ENCODE measurements at places on chromosomes 3 and 15. TPM values are rescaled to one million over a fixed set of nuclear protein-coding genes. Genes with fewer than 3 reads are reported as not detected.
A peak's percentile ranks its signal among the peaks of the same experiment; 100 is the strongest.

DNA sequence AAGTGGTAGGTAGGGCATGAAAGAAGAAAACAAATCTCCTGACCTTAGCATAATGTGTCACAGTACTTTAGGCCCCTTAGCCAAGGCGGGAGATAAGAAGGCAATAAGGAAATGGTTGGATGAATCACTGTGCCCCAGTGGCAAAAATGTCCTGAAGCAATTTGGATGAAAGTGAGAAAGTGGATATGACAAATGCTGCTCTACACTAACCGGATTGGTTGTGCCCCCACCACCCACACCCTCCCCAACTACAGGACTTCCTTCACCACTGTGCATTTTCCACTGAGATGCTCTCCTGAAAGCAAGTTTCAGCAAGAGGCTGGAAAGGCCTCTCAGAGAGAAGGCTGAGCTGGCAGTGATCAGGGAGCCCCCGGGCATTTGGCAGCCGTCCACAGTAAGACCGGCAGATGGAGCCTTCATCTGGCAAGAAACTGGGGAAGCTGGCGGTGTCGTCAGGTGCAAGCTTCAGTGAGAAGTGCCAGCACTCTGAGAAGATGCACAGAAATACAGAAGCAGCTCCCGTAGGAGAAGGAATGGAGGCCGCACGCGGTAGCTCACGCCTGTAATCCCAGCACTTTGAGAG is 63.8 kb downstream of the ATP1B3 start:
- peak; percentile 53 for DNase-seq

- no peak for DNase-seq
These were observed 25.2 kb downstream of the LRRK1 start for GRCh38 chr15:100944244-100944895.

ZNF385D gene
- not detected for total RNA-seq

FEZF2 gene
- not detected for total RNA-seq

GRCh38 chr3:197003461-197004385 is 25.9 kb downstream of the MELTF start:
- peak; percentile 41 for DNase-seq

IL17RE gene
- total RNA-seq, result 0.24 TPM

GXYLT2 gene
- total RNA-seq, result not detected

DNA sequence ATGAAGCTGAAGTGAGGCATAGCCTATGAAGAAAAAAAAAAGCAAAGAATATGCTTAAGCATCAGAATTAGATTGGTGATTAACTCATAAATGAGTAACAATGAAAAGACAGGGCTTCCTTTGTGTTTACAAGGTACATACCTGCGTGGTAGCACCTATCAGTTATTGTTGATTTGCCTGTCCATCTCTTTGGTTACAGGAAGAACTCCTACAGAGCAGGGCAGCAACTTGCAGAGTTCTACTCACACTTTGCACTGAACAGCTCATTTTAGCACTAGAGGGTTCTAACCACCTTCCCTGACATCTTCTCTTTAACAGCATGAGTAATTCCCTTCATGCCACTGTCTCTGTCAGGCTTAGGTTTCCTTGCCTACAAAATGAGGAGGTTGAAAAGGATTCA is 166.0 kb downstream of the DPH6 start:
- DNase-seq, result no peak

DNA sequence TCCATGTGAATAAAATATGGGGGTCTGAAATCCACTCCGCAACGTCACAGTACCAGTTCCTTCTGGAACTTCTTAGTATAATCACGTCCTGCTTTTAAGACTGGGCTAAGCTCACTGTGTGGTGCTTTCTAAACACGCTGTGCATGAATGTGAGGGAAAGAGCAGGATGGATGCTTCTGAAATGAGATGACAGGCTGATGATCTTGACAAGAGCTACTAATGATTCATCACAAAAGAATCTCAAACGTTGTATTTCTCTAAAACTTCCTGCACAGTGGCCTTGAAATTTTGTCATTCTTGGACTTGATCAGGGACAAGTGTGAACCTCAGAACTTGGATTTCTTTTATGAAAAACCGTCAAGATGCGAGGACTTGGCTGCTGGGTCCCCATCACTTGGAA is 221.4 kb downstream of the CADPS start:
- DNase-seq, result no peak

OR5H2 gene
- total RNA-seq, result not detected

DNA sequence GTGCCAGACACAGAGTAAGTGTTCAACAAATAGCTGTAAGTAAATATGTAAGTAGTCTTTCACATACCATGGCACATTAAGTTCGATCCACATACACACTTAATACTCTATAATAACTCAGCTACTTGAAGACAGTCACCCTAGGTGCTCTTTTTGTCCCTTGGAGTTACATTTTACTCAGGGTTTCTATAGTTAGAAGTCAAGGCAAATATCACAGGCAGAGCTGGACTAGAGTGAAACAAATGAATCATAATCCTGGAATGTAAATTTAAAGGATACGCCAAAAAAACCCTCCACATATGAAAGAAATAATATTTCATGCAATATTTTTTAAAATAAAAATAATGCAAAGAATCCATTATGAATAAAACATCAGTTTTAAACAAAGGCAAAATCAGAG is 461.8 kb downstream of the MAGI1 start:
- DNase-seq, result no peak

- DNase-seq, result no peak
These were observed 524.5 kb upstream of the TGFBR2 start for GRCh38 chr3:30081904-30082303.

CLDN16 gene
- total RNA-seq, result not detected

ALDH1A2 gene
- not detected for total RNA-seq

DNA sequence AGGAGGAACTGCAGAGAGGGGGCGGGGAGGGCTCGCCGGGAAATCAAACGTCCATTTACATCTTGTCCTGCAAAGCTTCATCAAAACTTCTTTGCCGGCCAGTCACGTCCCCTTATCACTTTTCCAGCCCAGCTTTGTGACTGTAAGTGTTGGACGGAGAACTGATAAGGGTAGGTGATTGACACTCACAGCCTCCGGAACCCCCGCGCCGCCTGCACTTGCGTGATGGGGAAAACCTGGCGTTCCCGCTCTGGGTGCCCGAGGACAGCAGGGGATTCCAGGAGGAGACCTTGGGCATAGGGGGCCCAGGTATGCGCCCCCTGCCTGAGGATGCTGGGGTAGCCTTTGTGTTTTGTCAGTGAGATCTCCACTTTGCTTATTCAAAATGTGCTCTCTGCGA is 72.8 kb upstream of the ANKRD34C start:
- DNase-seq, result no peak

DNA sequence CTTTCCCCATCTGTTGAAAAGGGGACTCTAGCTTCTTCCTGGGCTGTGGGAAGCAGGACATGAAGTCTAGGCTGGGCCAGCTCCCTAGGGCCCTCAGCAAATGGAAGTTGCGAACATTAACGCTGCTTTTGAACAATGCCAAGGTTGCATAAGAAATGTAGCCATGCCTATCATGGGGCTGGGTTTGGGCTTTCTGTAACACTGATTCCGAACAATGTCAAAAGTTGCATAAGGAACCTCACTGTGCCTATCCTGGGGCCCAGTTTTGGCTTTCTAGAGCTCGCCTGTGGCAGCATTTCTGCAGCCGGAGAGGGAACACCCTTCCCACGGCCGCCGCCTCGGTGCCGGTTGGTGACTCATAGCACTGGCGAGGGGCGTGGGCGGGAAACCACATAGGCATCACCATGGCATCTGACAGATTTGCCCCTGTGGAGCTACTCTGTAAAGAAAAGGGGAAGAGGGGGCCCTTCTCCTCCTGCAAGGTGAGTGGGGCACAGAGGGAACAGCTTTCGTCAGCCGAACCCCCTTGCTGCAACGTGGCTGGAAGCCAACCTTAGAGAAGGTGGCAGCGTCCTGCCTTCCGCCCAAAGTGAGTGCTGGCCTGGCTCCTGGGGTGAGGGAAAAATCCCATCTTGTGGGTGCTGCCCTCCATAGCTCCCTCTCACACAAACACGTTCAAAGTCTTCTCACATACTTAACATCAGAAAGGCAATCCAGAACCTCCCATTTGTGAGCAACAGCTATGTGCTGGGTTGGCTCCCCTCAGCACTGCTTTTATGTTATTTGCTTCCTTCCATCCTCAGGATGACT is 46.6 kb upstream of the ATP2B2 start:
- peak; percentile 82 for DNase-seq

DNA sequence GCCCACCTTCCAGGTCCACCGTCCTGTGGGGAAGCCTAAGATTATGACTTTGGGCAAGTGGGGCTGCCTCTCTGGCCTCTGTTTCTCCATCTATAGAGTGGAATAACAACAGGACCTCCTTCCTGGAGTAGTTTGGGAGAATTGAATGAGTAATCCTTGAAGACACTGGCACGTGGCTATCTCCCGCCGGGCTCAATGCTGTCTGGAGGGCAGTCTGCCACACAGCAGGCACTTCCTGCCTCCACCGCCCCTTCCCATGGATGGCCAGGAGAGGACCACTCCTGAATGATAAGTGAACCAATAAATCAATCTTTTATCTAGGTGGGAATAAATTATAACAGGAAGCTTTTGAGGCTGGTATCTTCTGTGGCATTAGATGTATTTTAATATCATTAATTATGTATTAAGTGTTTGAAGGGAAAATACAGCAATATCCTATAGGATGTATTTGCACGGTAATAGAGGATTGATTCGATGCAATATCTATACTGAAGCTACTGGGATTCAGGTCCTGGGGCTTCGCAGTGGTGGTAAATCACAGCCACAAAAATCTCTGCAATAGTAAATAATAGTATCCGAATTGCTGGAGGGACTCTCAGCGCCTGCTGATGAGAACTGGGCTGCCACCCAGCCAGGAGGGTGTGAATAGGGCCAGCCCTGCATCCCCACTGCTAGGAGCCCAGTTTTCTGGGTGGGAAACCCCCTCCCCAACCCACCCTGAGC is 15.9 kb downstream of the MEGF11 start:
- DNase-seq, result no peak

GRCh38 chr3:14216257-14217048 is 37.8 kb downstream of the LSM3 start:
- peak; percentile 25 for DNase-seq

DNA sequence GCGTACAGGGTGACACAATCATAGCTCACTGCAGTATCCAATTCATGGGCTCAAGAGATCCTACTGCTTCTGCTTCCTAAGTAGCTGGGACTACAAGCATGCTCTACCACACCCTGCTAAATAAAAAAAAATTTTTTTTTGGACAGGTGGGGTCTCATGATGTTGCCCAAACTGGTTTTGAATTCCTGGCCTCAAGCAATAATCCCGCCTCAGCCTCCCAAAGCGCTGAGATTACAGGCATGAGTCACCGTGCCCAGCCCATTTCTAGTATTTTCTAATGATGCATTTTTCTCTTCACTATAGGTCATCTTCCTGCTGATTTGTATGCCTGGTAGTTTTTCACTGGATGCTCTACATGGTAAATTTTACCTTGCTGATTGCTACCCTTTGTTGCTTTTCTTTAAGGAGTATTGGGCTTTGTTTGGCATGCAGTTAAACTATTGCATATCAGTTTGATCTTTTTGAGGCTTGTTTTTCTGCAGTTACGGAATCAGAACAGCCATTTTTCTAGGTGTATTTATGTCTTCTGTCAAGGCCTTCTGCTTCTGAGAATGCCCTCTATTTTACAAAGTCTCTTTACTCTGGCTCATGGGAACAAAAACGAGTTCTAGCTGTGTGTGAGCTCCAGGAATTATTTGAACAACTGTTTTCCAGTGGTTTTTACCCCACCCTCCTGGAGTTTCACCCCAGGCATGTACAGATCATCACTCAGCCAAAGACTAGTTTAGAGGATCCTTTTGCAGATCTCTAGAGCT is 14.2 kb upstream of the NPTN start:
- no peak for DNase-seq

SLC7A14 gene
- not detected for total RNA-seq

DNA sequence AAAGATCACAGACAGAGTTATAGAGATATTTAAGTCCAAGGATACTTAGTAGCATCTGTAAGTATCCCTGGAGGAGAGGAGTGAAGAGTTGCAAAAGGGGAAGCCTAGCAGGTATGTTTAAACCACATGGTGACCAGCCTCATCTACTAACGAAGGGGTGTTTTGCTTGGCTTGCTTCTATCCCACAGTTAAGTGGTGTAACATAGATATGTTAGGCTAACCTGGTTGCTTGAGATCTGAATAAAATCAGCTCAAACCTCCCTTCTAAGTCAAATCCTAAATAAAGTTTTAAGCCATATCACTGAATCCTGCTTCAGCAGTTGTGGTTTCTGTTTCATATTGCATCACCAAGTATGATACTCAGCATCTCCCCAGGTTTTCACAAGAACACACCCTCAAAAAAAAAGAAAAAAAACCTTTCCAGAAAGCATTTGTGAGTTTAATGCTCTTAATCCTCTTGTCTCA is 880.2 kb downstream of the ROBO1 start:
- DNase-seq, result no peak

KLHL6 gene
- 82.3 TPM for total RNA-seq

GRCh38 chr3:119239206-119239820 is 1.4 kb downstream of the B4GALT4 start:
- no peak for DNase-seq

GRCh38 chr3:136249593-136249992 is 547 bp upstream of the PCCB start:
- DNase-seq, result peak; percentile 15

DNA sequence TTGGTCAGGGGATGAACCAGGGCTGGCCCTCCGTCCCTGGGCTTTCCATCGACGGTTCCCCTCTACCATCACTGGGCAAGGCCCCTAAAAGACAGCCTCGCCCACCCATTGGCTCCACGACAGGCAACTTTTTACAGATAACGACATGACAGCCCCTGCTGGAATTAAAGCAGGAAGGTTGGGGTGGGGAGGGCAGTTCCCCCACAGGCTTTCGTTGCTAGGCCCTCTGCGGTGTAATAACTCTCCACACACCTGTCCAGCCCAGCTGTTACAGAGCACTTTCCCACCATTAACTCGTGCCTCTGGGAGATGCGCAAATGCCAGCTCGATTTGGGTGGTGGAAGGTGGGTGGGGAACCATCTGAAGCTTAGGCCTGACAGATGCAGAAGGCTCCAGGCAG is 264.2 kb upstream of the TLE3 start:
- DNase-seq, result no peak

DNA sequence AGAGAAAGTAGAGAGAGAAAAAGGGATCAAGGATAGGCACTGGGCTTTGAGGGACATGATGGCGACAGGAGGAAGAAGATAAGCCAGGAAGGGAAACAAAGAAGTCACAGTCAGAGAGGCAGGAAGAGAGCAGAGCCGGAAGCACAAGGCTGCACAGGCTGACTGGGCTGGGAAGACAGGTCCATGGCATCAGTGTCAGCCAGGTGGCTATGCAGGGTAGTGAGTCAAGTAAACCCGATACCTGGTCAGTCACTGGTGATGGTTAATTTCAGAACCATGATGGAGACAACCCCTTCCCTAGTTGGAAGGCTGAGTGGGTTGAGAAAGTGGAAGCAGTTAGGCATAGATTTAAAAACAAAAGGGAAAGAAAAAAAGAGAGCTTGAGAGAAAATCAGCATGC is 203.8 kb downstream of the EPHB1 start:
- no peak for DNase-seq

TMEM45A gene
- total RNA-seq, result 0.21 TPM

- no peak for DNase-seq
These were observed 191.4 kb upstream of the EIF1B start for GRCh38 chr3:40118091-40118490.

GRCh38 chr3:159499031-159499793 is 489.4 kb upstream of the IL12A start:
- DNase-seq, result no peak

CDC25A gene
- total RNA-seq, result 41.8 TPM

GRCh38 chr3:61073566-61074165 is 177.6 kb downstream of the FHIT start:
- DNase-seq, result no peak

- no peak for DNase-seq
These were observed 35.4 kb downstream of the SAXO2 start for GRCh38 chr15:82298032-82298431.

- no peak for DNase-seq
These were observed 761 bp upstream of the GRIP2 start for GRCh38 chr3:14540821-14541385.
